ENCODE measurements at places on chromosomes 11 and 22.

- peak; percentile 48 for DNase-seq
These were observed 651 bp upstream of the FAM83F start for GRCh38 chr22:39994041-39994565.

GRCh38 chr22:44625981-44626687, 75.9 kb upstream of the PRR5 start:
- DNase-seq, result peak; percentile 81

DNA sequence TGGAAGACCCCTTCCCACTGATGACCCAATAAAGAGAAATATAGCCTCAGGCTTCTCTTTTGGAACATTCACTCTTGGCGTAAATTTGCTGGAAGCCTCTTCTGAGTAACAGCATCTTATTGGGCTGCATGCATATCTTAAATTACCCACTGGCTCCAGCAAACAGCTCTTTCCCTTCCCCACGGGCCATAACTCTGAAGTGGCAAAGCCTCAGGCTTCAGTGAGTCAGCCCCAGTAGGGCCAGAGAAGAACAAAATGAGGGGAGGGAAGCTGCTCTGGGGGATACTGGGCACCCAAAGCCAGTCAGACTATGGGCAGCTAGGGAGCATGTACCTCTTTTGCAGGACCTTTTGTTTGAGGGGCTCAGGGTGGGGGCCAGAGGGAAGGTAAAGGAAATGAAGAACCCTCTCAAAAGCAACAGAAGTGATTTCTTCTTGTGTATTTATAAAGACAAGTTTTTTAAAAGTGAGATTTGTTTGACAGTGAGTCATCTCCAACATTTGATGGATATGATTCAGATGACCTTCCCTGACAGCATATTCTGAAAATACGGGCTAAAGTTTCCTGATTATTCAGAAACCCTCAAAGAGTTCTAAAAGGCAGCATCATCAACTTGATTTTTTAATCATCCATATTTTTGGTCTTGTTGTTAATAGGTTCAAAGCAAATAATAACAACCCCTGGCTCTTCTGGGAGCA, 203.4 kb downstream of the KIF18A start:
- DNase-seq, result no peak

- DNase-seq, result no peak
These were observed 53.5 kb downstream of the CYTH4 start for GRCh38 chr22:37335806-37336199.

GRCh38 chr22:19809741-19810140, 44.9 kb downstream of the GNB1L start:
- DNase-seq, result no peak

GRCh38 chr11:128451652-128452470, 135.5 kb downstream of the ETS1 start:
- DNase-seq, result no peak

DNA sequence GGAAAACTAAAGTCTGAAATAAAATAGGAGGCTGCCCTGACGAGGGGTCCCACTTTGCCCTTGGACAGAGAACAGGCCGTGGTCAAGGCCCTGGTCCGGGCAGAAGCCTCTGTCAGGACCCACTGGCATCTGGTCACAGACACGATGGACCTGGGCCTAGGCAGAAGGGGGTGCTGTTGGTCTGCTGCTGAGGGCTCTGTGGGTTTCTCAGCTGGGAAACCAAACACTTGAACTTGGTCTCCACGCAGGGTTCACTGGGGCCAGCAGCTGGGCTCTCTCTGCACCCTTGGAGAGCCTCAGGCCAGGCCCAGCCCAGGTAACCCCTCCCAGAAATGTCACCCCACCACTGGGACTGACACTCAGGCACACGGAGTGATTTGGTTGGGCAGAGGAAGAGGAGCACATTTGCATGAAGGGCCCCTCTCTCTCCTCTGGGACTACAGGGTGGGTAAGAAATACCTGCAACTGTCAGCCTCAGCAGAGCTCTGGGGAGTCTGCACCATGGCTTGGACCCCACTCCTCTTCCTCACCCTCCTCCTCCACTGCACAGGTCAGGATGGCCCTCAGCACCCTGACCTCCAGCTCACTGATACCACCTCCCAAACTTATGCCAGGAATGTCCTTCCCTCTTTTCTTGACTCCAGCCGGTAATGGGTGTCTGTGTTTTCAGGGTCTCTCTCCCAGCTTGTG, 48.1 kb upstream of the TOP3B start:
- no peak for DNase-seq

- no peak for DNase-seq
These were observed 50.6 kb downstream of the C11orf96 start for GRCh38 chr11:43992834-43993637.

DNA sequence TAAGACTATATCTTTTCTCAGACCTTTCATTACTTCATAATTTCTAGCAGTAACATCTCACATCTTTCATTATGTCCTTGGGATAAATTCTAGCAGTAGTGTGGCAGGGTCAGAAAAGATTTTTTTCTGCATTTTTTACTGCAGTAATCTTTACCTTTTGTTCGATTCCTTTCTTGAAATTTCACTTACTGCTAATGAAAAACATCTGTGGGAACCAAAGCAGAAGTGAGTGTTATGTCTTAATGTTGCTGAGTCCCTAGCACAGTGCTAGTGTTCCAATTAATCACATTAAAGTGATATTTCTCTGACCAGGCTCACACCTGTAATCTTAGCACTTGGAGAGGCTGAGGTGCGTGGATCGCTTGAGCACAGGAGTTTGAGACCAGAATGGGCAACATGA, 123.6 kb downstream of the EHF start:
- no peak for DNase-seq

DNA sequence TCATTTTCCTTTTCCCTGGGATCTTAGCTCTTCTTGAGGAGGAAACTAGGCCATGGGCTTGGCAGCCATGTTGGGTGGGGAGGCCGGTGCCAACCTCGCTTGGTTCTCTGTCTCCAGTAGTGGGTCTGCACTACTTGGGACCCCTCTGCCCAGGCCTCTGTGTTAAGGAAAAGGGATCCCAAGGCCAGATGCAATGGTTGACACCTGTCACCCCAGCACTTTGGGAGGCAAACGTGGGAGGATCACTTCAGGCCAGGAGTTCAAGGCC, 1.9 kb upstream of the ZDHHC8 start:
- no peak for DNase-seq

- no peak for DNase-seq
These were observed 31.2 kb downstream of the AMPD3 start for GRCh38 chr11:10486161-10486840.

- no peak for DNase-seq
These were observed 14.9 kb upstream of the OR51S1 start for GRCh38 chr11:4863876-4864275.

DNA sequence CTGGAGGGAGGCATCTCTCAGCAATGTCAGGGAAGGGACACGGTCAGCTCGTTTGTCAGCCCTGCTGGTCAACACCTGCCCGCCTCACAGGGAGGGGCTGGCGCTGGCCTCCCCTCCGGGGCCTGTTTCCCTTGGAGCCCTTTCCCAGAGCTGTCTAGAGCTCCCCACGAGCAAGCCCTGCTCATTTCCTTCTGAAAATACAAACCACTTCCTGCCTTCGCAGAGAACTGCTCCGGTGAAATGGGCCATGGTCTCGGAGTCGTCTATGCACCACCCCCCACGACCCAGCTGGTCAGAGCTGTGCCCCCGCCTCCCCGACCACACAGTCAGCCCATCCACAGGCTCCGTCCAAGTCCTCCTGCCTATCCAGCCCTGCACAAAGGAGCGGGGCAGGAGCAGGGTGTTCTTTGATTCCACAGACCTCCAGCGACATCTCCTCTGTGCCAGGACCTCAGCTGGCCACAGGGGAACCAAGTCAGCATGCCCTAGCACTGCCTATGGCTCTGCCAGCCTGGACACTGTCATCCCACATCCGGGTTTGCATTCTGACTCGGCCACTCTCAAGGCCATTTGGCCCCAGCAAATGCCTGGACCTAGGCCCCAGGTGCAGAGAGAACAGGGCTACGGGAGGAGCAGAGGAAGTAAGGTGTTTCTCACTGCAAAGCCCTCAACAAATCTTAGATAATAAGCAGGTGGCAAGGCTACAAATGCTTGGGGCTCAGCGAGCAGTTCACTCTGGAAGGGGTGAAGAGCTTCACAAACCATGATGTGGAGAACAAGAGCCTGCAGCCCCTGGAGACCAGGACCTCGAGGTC, 82.1 kb upstream of the WNT11 start:
- DNase-seq, result no peak

GRCh38 chr11:39434466-39434865, 2025.0 kb downstream of the LRRC4C start:
- no peak for DNase-seq

DNA sequence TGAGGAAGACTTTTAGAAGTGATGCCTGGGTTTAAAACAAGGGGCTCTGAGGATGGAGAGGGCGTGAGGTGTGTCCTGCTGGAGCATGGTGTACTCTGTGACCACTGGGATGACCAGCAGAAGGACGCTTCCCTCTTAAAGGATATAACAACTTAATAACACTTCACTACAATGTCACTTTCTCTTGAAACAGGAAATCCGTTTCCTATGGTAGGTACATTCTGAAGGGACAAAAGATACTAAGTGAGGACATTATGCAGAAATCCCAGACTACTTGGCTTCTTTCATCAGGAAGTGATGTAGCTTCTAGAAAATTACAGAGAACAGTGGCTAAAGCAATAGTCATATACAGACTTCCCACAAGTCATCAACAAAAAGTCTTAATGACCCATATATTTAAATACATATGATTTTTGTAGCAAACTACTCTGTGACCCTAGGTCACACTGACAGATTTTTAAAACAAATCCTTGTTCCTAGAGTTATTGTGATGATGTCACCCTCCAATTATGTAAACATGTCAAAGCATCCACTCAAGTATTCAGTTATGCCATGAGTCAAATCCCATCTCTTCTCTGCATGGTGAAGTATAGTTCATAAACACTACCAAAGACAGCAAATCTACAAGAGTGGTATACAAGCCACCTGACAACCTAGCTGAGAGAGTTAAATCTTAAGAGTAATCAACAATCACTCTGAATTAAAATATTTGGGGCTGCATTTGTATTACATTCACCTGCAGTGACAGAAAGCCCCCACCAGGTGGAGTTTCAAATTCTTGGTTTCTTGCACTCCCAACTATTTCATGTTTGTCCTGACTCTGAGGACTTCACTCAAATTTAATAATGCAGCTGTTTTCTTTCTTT, 32.8 kb downstream of the PITPNB start:
- peak; percentile 59 for DNase-seq

- DNase-seq, result no peak
These were observed 106.2 kb downstream of the LRRC32 start for GRCh38 chr11:76564364-76564763.
